ENCODE measurements at places on chromosomes 16 and 17. TPM values are rescaled to one million over a fixed set of nuclear protein-coding genes. Genes with fewer than 3 reads are reported as not detected.

GRCh38 chr17:49681106-49681979 lies 3.4 kb upstream of the SPOP start:
- no peak overlapping the region for H3K27ac ChIP-seq
- no peak for DNase-seq
- peaks cover 7% of the 10 kb centered on the region for H3K4me1 ChIP-seq

DNA sequence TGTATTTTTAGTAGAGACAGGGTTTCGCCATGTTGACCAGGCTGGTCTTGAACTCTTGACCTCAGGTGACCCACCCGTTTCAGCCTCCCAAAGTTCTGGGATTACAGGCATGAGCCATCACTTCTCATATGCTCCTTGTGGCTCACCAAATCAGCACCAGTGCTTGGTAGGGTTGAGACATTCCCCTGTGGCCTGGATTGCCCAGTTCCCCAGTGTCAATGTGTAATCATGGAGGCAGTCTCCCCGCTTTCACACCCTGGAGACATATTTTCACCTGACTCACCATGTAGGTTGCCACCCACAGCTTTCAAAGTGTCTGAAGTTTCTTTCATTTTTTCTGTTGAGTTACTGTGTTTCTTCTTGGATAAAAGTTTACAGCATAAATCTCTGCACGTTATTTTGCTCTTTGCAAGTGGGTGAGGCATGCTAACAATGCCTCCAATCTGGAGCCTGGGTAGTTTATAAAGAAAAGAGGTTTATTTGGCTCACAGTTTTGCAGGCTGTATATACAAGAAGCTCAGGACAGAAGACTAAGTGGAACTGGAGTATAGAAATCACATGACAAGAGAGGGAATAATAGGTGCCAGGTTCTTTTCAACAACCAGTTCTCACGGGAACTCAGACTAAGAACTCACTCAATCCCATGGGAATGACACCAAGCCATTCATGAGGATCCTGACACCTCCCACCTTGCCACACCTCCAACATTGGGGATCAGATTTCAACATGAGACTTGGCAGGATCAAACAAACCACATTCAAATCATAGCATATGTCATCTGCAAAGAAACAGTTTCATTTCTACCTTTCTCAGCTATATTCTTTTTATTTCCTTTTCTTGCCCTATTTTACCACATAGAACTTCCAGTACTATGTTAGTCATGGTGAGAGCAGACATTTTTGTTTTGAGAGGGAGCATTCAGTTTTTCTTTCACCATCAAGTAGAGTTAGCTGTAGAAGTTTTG lies 113.2 kb downstream of the PHKB start:
- no peak overlapping the region for H3K27ac ChIP-seq
- DNase-seq, result no peak
- H3K27me3 ChIP-seq, result no peaks in the 10 kb centered on the region
- peaks cover 3% of the 10 kb centered on the region for H3K36me3 ChIP-seq

DNA sequence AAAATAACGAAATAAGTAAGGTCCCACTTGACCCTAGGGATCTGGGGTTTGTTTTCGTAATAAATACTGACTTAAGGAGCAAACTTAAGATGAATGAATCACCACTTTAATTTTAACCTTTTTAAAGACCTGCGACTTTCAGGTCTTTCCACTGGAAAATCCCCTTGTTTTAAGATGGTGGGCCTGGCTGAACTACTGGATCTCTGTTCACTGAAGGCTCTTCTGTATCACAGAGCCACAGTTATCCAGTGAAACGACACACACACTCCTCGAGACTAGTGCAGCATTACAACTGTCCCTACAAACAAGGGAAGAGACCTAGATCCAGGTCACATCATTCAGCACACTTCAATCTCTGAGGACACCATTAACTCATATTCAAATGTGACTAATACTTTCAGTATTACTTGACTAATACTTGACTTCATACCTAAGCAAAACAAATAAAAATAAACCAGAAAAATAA lies 299.0 kb downstream of the CEP112 start:
- H3K4me3 ChIP-seq, result no peak overlapping the region
- no peaks in the 10 kb centered on the region for H3K27me3 ChIP-seq
- no peak for DNase-seq
- H3K27ac ChIP-seq, result no peak overlapping the region
- H3K36me3 ChIP-seq, result no peaks in the 10 kb centered on the region

GRCh38 chr17:36094746-36095145 lies 4.8 kb upstream of the CCL3 start:
- H3K27ac ChIP-seq, result no peak overlapping the region
- no peak for DNase-seq
- no peak overlapping the region for H3K4me3 ChIP-seq
- peaks cover 3% of the 10 kb centered on the region for H3K27me3 ChIP-seq
- H3K4me1 ChIP-seq, result no peaks in the 10 kb centered on the region
- H3K36me3 ChIP-seq, result no peaks in the 10 kb centered on the region

DNA sequence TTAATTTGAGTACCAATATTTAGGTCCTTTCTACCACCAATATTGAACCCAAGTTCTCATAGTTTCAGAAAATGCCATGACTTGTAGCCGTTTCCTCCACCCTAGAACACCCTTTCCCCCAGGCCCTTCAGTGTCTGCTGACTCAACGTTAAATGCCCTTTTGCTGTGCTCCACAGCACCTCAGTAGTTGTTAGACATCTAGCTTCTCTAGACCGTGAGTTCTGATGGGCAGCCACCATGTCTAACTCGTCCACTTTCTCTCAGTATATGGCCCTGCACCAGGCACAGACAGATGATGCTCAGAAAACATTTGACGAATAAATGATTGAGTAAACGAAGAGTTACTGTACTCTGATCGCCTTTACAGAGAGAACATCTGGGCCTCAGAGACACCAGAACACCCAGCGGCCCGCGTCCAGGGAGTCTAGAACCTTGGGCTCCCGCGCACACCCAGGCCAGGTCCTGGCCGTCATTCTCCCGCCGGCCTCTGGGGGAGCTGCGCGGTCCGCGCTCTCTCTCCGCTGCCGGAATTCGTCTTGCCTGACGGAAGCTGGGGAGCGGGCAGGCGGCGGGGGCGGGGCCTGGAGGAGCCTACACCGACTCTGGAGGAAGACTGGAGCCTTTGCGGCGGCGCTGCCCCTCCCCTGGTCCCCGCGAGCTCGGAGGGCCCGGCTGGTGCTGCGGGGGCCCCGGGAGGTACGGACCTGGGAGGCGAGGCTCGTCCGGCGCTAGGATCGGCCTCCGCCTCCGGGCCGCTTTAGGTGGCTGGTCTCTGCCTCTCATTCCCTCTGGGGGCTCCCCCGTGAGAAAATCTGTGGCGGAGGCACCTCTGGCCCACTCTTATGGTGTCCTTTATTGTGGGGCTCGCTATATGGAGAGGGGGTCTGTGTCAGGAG lies at the start of gene NKIRAS2:
Gene NKIRAS2, plus strand, starts transcription at position 582 of the 896 bp plus-strand sequence. CDS start 1,488 bp downstream, outside the sequence.
- H3K4me1 ChIP-seq, result peaks cover 13% of the 10 kb centered on the region
- H3K4me3 ChIP-seq, result peak within 1 kb of the TSS; percentile 97
- H3K27ac ChIP-seq, result peak within 1 kb of the TSS; percentile 93
- peaks cover 24% of the 10 kb centered on the region for H3K36me3 ChIP-seq

DNA sequence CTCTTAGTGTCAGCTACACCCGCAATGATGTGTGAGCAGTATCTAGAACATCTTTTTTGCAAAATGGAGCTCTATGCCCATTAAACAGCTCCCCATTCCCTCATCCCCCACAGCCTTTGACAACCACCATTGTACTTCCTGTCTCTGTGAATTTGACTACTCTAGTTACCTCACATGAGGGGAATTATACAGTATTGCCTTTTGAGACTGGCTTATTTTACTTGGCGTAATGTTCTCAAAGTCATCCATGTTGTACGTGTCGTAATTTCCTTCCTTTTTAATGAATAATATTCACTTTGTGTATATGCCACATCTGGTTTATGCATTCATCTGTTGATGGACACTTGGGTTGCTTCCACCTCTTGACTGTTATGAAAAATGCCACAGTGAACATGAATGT lies 23.2 kb upstream of the CCL22 start:
- H3K36me3 ChIP-seq, result no peaks in the 10 kb centered on the region
- H3K4me1 ChIP-seq, result no peaks in the 10 kb centered on the region
- H3K27ac ChIP-seq, result no peak overlapping the region

DNA sequence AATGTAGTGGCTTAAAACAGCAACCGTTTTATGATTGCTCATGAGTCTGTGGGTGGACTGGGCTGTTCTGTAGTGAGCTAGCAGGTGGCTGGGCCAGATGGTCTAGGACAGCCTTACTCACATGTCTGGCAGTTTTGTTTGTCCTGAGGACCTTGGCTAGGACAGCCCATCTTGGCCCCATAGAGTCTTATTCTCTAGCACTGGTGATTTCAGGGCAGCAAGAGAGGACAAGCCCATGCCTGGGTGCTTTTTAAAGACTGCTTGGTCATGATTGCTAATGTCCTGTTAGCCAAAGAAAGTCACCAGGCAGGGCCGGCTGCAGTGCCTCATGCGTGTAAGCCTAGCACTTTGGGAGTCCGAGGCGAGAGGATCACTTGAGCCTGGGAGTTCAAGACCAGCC lies 139.8 kb downstream of the KATNIP start:
- H3K27me3 ChIP-seq, result no peaks in the 10 kb centered on the region
- peaks cover 12% of the 10 kb centered on the region for H3K4me1 ChIP-seq
- no peak overlapping the region for H3K27ac ChIP-seq
- DNase-seq, result no peak
- no peaks in the 10 kb centered on the region for H3K36me3 ChIP-seq
- no peak overlapping the region for H3K4me3 ChIP-seq

DNA sequence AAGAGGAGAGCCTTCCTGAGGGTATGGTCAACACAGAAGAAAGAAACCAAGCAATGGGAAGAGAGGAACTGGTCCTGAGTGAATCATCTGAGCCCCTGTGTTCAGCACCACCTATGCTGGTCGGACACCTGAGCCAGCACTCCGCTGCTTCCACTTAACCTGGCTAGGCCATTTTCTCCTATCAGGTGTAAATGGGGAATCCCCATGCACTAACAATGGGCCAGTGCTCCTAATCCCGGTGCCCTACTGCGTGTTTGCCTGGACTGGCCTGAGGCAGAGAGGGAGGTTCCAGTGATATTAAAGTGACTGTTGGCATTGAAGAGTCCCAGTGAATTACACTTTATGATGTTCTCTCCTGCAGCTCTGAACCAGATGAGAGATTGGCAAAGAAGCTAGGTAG lies 34.4 kb upstream of the XYLT2 start:
- no peaks in the 10 kb centered on the region for H3K4me1 ChIP-seq
- H3K36me3 ChIP-seq, result no peaks in the 10 kb centered on the region
- H3K27me3 ChIP-seq, result no peaks in the 10 kb centered on the region
- DNase-seq, result no peak

- DNase-seq, result peak; percentile 38
- no peak overlapping the region for H3K4me3 ChIP-seq
- no peaks in the 10 kb centered on the region for H3K27me3 ChIP-seq
- H3K36me3 ChIP-seq, result no peaks in the 10 kb centered on the region
- H3K4me1 ChIP-seq, result peaks cover 6% of the 10 kb centered on the region
- H3K27ac ChIP-seq, result no peak overlapping the region
Measured at GRCh38 chr16:17211797-17212196, 259.0 kb downstream of the XYLT1 start.

GRCh38 chr16:68166264-68166663 lies 69.7 kb downstream of the ESRP2 start:
- peaks cover 7% of the 10 kb centered on the region for H3K36me3 ChIP-seq
- no peaks in the 10 kb centered on the region for H3K4me1 ChIP-seq
- no peak for DNase-seq
- H3K27me3 ChIP-seq, result no peaks in the 10 kb centered on the region
- no peak overlapping the region for H3K27ac ChIP-seq

GRCh38 chr17:77393274-77393600 lies 252.5 kb downstream of the SEC14L1 start:
- H3K27ac ChIP-seq, result peak overlapping the region; percentile 50
- no peaks in the 10 kb centered on the region for H3K27me3 ChIP-seq
- H3K4me3 ChIP-seq, result no peak overlapping the region
- peaks cover 47% of the 10 kb centered on the region for H3K4me1 ChIP-seq
- no peak for DNase-seq

CCL23 gene
- total RNA-seq, result not detected

TM4SF5 gene
- not detected for total RNA-seq

COX6A2 gene
- 40.7 TPM for total RNA-seq

PYDC1 gene
- total RNA-seq, result not detected

CDRT4 gene
- total RNA-seq, result 4.8 TPM

ALDH3A1 gene
- 1.0 TPM for total RNA-seq

GJD3 gene
- 0.48 TPM for total RNA-seq

Data from cardiac muscle cell (in vitro differentiated cells and primary cell).